Type B pancreatic cell (in vitro differentiated cells): ENCODE measurements at places on chromosomes 3 and 15. TPM values are rescaled to one million over a fixed set of nuclear protein-coding genes. Genes with fewer than 3 reads are reported as not detected.

Gene GRK7
- total RNA-seq, result 0.10 TPM in 1 of 2 replicates, not detected in the other

Gene ALDH1A2
- 10.4 and 38.3 TPM in 2 replicates for total RNA-seq

Gene PPP1R14D
- 0.70 and 1.0 TPM in 2 replicates for total RNA-seq

Gene CD200R1
- total RNA-seq, result 2.1 and 4.5 TPM in 2 replicates

Gene HHATL
- total RNA-seq, result not detected in 2 replicates

Gene PFKFB4
- 10.5 and 11.3 TPM in 2 replicates for total RNA-seq

Gene SATB1
- 37.1 and 39.9 TPM in 2 replicates for total RNA-seq

Gene RPL39L
- total RNA-seq, result 8.4 and 14.9 TPM in 2 replicates

Gene CCNB2
- 24.6 and 63.0 TPM in 2 replicates for total RNA-seq

Gene CCDC39
- total RNA-seq, result 0.41 TPM in 1 of 2 replicates, not detected in the other

Gene COL7A1
- 17.6 and 32.3 TPM in 2 replicates for total RNA-seq

Gene GJD2
- total RNA-seq, result 0.50 and 0.89 TPM in 2 replicates
